Activated T-helper 1 cell treated with anti-CD3 and anti-CD28 coated beads, Interleukin-2, amount 50 U/mL, for 16 hours (primary cell): ENCODE measurements at places on chromosomes 2 and 18.

DNA sequence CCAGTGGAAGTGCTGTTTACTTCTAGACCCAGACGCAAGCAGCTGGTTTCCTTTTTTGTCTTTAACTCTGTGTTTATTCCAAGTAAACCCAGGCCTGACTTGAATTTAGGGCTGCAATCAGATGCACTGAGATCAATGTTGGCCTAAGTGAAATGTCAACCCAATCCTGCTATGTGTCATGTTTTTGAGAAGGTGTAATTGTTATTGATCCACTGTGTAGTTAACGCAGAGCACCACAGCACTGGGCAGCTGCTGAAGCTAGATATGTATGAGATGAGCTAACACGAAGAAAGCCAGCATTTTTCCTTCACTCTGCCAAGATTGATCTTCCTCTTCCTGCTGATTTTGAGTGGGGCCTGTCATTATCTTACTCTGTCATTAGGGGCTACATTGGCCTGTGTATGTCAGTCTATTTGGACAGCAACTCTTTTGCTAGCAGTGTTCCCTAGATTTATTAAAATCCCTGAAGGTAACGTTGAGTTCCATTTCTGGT is 18.9 kb upstream of the DLX1 start:
- no peak for DNase-seq

- DNase-seq, result no peak
These were observed 105.1 kb downstream of the SP3 start for GRCh38 chr2:173860082-173860481.

DNA sequence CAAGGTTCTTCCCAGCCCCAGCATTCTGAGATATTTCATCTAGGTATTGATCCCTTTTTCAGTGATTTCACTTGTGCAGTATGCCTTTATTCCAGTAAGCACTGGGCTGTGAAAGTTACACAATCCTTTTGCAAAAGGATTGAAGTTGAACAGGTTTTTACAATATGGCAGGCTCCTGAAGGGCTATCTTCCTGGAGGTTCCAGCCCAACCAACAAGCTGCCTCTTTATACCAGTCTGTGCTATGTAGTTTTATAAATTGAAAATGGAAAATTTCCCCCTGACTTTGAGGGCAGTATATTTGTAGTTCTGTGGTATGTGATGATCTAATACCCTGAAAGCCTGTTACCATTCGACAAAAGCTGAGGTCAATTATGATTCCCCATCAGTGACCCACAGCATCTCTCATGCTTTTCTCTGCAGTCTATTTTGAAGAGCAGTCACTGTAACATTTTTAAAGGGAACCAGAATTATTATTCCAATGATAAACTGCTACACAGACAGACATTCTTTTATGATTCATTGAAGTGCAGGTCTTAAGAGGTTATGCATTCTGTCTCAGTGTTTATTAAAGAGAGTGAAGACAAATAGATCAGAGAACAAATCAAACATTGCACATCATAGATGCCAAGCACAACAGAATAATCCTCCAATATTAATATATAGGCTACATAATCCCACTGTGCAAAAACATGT is 35.2 kb upstream of the STPG4 start:
- DNase-seq, result no peak

DNA sequence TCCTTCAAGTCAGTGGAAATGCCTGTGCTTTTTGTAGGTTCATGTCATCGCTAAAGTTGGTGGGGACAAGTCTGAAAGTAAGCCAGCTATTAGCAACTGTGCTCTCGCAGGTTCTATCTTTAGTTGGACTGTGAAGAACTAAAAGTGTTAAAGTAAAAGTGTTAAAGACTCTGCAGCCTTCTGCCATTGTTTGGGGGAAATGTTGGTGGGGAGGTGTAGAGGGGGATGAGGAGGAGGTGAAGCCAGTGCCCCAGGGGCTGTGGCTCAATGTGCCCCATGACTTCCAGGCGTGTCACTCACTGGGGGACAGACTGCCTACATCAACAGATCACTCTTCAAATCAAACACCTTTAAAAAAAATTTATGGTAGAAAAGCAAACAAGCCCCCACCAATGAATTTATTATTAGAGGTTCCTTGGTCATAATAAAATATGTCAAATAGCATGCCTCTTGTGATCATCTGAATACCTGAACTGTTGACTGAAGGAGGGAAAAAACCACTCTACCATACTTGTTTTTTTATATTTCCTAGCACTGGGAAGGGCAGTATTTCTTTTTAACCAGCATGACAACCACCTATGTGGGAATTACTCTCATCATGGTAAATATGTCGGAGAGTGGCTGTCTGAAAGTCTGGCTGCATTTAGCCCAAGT is 19.3 kb downstream of the TGFA start:
- DNase-seq, result no peak

DNA sequence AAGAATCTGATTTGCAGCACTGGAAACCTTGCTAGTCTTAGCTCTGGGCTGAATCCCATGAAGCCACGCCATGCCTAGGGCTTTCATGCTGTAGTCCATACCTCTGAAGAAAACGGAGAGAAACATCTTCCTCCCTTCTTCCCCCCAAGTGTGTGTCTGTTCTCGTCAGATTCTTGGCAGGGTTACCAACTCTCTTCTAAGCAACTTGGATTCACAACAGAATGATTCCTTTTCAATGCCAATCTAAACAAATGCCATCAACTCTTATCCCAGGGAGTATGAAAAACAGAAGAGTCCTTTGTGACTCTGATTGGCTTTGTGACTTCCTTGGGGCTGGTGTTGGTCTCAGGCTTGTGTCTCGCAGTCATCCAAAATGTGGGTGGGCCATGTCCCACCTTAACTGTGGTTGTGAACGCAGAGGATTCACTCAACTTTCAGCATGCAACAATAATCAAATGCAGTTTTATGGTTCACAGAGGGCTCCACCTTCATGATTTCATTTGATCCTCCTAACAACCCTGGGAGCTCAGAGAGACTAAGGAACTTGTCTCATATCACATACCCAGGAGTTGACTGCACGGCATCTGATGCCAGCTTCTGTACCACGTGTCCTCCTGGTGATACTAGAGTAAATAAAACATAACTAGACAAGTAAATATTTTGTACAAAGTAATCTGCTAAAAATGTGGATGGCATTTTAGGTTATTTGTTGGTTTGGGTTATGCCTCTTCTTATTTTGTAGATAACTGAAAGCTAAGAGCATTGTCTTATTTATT is 186.0 kb upstream of the TNP1 start:
- DNase-seq, result no peak

- no peak for DNase-seq
These were observed 49.1 kb downstream of the ADI1 start for GRCh38 chr2:3470166-3470651.

DNA sequence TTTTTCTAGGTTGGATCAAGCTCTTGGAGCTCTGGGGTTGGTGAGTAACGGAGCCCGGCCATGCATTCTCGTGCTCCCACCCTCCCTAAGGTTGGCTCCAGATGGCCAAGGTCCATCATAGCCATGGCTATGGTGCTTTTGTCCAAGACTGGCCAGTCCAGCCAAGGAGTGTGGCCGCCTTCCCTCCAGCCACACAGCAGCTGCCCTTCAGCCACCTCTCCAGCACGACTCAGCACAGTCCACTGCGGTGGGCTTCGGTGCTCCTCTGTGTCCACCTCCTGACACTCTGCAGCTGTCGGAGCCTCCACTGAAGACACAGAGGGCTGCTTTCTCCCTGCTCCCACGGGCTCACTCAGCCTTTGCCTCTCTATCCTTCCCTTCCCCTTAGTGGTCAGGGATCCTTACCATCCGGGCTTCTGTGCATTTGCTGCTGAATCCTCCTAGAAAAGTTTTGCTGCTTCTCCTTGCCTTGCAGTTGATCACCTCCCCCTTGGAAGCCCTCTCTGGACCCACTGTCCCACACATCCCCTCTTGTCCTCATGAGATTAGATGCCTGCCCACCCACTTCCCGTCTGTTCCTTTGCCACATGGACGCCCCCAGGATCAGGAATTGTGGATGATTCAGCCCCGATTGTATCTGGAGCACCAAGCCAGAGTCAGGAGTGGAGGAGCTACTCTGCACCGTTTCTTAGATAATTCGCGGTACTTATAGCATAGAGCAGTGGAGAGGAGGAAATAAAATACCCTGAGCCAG is 177.1 kb upstream of the COPS8 start:
- no peak for DNase-seq

DNA sequence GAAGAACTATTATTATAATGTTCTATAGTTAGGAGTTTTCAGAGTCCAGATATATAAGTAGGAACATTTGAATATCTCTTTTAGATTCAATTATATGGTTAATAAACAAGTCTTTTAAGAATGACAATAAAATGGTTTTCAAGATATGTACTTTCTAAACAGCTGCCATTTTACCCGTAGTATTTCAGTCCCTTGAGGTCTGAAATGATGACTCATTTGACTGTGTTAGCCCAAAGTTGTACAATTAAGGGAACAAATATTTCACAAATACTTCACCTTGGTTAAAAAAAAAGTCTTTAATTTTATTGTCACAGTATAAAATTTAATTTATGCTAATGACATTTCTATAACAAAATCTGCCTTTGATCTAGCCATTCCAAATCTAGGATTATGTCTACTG is 91.6 kb upstream of the TANK start:
- DNase-seq, result no peak

- DNase-seq, result no peak
These were observed 4.2 kb downstream of the PLEKHA3 start for GRCh38 chr2:178484245-178485041.

GRCh38 chr2:129320288-129320687 is 659.2 kb upstream of the RAB6C start:
- DNase-seq, result no peak

GRCh38 chr2:38619458-38620164 is 16.9 kb upstream of the HNRNPLL start:
- no peak for DNase-seq

DNA sequence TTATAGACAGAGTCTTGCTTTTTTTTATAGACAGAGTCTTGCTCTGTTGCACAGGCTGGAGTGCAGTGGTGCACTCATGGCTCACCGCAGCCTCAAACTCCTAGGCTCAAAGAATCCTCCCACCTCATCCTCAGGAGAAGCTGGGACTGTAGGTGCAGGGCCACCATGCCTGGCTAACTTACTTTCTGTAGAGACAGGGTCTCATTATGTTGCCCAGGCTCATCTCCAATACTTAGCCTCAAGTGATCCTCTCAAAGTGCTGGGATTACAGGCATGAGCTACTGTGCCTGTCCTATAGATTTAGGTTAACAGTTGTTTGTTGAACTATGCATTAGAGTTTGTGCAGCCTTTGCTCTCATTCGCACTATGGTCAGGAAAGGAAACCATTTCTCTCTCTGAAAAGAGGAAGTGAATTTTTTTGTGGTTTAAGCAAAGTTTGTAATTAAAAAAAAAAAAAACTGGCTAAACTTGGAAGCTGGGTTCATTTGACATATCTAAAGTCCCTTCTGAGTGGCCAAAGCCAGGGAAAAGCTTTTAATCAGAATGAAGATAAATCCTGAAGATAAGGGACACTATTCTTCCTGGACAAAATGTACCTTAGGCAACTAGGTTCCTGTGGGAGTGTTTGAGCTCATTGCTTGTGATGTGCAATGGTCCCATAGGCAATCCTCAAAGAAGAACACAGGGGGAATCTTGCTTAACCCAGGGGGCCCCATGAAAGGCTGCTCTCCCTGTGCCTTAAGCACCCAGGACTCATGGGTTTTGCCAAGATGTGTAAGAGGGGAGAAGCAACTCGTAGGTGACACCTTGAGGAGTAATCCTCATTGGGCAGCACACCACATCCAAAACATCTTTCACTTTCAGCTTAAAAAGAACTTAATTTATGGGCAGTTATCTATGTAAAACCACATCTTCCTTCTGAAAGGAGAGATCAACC is 201.7 kb downstream of the MREG start:
- DNase-seq, result no peak

DNA sequence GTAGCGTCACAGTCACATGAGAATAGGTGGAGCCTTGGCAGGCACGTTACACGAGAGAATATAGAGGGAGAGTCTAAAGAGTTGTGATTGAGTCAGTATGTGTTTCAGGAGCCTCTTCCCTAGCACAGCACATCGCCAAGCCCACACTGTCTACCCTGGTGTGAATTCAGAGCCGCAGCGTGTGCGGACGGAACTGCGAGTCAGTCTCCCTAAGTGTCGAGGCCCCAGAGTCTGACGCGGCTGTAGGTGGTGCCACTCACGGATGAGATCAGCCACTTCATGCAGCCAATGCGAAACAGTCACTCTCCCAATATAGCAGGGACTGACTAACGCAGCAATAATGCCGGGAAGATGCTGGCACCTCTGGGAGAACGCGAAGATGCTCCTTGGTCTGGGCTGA is 587.3 kb upstream of the ID2 start:
- DNase-seq, result no peak

DNA sequence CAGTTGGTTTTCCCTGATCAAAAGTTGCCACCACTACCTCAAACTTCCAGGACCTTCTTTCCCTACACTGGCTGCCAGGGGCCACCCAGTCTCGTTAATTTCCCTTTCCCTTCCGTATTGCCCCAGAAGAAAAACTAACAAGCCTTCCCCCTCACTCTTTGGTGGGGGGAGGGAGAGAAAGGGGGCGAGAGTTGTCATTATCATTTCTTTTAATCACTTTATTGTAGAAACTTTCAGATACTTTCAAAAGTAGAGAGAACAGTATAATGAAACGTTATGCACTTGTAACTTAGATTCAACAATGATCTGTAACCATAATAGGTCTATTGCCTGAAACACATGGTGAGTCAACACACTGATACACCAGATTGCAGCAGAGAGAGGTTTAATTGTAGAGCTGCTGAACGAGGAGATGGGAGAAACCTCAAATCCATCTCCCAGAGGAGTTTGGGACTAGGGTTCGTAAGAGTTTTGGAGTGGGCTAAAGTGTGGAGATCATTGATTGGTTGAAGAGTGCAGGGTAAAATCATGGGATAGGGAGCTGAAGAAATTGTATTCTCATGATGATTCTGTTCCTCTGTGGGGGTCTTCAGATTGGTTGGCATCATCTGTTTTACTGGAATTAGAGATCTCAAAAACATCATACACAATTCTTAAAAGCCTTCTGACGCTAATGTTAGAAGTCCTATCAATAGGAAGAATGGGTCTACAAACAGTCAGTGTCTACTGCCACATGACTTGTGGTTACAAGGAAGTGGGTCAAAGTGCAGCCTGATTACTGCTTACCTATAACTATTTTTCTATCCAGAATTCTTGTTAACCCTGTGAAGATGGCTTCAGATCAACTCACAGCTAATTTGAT is 2.6 kb upstream of the RNF149 start:
- no peak for DNase-seq

DNA sequence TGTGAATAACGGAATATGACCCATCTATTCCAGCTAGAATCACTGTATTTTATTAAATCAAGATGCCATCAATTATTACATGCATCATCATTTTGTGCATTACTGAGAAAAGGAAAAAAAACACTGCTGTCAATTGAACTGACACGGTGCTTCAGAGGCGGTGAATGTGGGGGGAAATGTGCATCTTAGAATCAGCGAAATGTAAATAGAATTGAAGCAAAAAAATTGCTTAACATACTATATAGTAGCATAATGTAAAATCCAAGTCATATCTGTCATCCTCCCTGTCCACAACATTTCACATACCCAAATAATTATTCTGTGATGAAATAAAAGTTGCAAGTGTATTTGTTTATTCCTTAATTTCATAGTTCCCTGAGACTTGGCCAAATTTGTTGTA is 84.6 kb downstream of the PRKRA start:
- no peak for DNase-seq
